ENCODE measurements at places on chromosomes 12 and 14. TPM values are rescaled to one million over a fixed set of nuclear protein-coding genes. Genes with fewer than 3 reads are reported as not detected.

DNA sequence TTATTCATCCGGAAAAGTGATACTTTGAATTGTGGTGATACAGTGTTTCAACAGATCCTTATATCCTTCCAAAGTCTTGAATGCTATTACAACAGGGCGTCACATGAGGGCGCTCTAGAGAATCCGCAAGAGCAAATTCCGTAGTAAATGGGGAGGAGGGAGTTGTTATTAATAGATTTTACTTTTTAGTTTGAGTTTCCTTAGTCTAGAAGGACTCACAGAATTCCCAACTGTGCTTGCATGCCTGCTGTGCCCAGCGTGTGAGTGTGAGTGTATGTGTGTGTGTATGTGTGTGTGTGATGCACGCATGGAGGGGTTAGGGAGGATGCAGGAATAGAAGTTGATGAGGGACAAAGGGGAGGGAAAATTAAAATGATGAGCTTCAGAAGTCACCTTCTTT, 375.3 kb downstream of the C12orf75 start:
- DNase-seq, result peak; percentile 74

- DNase-seq, result peak; percentile 30
These were observed 754 bp downstream of the ZNF605 start for GRCh38 chr12:132955094-132956010.

GRCh38 chr14:65854215-65854614, 441.7 kb downstream of the FUT8 start:
- DNase-seq, result no peak

DNA sequence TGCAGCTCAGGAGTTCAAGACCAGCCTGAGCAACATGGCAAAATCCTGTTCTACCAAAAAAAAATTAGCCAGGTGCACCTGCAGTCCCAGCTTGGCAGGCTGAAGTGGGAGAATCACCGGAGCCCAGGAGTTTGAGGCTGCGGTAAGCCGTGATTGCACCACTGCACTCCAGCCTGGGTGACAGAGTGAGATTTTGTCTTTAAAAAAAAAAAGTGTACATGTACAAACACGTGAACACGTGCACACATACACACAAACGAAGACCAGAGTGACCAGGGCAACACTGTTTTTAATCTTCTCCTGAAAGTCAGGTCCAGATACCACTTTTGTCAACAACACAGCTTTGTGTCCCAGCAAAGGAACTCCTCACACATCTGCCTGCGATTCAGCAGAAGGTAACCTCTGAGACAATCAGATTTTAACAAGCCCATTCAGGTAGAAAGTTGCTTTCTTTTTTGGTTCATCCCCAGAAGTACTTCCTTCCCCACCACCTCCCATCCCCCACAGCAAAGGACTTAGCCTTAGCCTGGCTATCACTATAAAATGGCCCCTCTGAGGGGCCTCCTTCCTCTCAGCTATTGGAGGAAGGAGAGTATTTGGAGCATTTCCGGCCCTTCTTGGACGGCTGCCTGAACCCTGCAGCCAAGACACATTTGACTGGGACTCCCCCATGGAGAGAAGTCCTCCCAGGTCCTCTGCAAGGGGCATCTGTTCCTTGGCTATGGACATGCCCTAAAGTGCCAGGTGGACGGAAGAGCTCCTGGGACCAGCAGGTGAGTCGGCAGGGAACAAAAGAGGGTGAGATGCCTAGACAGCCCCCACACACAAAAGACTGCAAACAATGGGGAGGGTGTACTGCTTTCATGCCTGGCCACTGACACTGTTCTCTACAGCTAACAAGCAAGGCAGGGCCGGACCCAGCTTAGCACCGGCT, 9.8 kb downstream of the CTDSP2 start:
- DNase-seq, result peak; percentile 82

FBLN5 gene
- 33.5 TPM for total RNA-seq

ACSS3 gene
- total RNA-seq, result 30.3 TPM

ENDOU gene
- 0.17 TPM for total RNA-seq
